ENCODE measurements at places on chromosomes 2 and 18. TPM values are rescaled to one million over a fixed set of nuclear protein-coding genes. Genes with fewer than 3 reads are reported as not detected.

Gene SERPINB12
- polyA plus RNA-seq: not detected

Gene TRIM43
- polyA plus RNA-seq: 0.20 TPM

Gene STARD6
- polyA plus RNA-seq: 0.82 TPM

Gene COL4A3
- 47.1 TPM for polyA plus RNA-seq

Gene FAM110C
- 8.9 TPM for polyA plus RNA-seq

Gene GLI2
- 11.2 TPM for polyA plus RNA-seq

Gene SOWAHC
- 19.1 TPM for polyA plus RNA-seq

Gene SRSF7
- 203 TPM for polyA plus RNA-seq

Gene MSTN
- 2.3 TPM for polyA plus RNA-seq

Gene ERICH2
- 1.4 TPM for polyA plus RNA-seq

Gene SCYGR4
- polyA plus RNA-seq: not detected

Gene CYP26B1
- 32.2 TPM for polyA plus RNA-seq

Gene PSTPIP2
- 11.7 TPM for polyA plus RNA-seq

Gene FNDC4
- polyA plus RNA-seq: 7.0 TPM

DNA sequence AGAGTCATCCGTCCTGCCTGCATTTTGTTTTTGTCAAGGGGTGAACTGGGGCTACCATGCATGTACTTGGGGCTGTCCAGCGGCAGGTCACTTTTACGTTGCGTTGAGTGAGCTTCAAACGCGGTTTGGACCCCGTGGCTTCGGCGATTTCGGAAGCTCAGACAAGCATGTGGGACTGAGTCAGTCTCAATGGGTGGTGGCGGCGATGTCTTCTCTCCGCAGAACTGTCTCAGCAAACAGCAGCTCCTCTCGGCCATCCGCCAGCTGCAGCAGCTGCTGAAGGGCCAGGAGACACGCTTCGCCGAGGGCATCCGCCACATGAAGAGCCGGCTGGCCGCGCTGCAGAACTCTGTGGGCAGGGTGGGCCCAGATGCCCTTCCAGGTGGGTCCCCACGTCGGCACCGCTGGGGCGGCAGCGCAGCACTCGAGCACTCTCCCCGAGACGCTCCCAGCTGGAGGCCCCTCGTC, 21.3 kb downstream of the FBLN7 start:
- no peak for DNase-seq

- no peak for DNase-seq
These were observed 363.3 kb downstream of the TNS1 start for GRCh38 chr2:217639481-217639880.

- no peak for DNase-seq
These were observed 498 bp downstream of the TGOLN2 start for GRCh38 chr2:85327160-85327821.

DNA sequence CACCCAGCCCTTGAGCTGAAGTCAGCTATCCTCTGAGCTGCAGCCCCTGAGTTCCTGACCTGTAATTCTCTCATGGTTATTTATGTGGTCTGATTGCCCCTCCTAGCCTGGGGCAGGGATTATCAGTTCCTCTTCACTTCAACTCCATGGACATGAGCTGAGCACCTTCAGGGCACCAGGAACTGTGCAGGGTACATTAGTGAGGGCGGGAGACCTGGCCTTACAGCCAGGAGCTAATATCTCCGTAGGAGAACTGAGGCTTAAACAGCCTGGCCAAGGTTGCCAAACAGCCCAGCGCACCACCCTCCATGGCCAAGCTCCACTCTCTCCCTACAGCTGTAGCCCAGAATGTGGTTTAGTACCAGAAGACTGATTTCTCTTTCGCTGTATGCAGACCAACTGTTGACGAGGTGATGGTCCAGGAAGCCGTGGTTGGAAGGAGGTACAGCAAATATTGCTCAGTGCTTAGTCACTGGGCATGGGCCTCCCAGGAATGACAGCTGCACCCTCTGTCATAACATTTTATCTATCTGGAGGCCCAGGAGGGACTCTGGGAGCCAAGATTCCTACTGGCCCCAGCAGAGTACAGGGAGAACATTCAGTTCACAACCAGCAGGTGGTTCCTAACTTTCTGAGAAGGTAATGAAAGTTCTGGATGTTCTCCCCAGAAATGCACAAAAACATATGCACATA, 228.7 kb upstream of the SIX2 start:
- DNase-seq: no peak

GRCh38 chr2:240624011-240624949, 1.0 kb upstream of the GPR35 start:
- no peak for DNase-seq

- no peak for DNase-seq
These were observed 67.6 kb downstream of the LONRF2 start for GRCh38 chr2:100254646-100255210.

- DNase-seq: no peak
These were observed 263.6 kb upstream of the HNMT start for GRCh38 chr2:137700681-137701080.

GRCh38 chr2:169609264-169609663, 25.1 kb downstream of the PPIG start:
- no peak for DNase-seq

DNA sequence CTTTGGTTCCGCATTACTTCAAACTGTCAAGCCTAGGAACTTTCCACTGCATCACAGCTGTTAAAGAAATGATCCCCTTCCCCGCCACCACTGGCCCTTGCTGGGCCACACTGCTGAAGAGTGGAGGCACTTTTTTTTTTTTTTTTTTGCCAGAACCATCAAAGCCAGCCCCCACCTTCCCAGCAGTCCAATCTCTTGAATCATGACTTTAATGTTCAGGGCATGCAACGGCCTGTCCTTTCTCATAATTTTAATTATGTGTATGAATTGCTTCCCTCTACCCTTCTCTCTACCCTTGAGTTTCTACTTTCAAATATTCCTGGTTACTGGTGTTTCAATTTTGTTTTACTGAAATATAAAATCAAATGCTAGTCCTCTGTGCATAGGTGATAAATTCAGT, 102.1 kb upstream of the LMAN1 start:
- DNase-seq: no peak

GRCh38 chr2:29262681-29263260, 147.6 kb downstream of the CLIP4 start:
- no peak for DNase-seq

DNA sequence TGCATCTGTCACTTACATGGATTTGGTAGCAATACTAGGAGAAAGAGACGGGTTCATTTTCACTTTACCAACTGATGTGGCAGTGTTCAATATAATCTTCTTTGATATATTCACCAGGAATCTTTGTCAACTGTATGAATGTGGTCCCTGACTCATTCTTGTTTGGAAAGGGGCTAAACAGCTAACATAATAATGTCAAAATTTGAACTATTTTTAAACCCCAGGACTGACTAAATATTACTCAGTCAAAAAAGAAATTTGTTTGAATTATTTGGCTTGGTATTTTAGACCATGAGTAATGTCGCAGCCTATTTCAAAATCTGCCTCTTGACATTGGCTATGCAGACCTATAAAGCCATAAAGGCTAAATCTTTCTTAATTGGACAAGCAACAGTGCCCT, 413.7 kb upstream of the RGPD4 start:
- no peak for DNase-seq

GRCh38 chr18:44697315-44697714, 16.6 kb downstream of the SETBP1 start:
- no peak for DNase-seq

GRCh38 chr2:73172963-73173362, 29.4 kb upstream of the NOTO start:
- DNase-seq: no peak

- peak; percentile 37 for DNase-seq
These were observed 75.7 kb upstream of the RAB6C start for GRCh38 chr2:129903586-129904425.

DNA sequence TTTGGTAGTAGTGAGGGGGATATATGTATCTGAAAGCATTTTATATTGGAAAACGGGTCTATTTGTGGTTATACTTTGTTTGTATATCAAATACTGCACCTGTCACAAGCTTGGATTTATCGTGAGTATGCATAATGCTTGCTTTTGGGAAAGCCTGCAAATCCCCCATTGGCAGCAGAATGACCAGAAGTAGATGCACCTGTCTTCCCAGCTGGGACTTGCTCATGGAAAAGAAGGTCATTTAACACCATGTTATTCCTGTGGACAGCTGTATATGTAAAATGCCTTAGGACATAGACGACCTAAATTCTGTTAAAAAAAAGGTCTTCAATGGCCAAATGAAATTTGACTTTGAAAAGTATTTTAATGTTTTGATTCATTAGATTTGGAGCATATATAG, 599.4 kb downstream of the XIRP2 start:
- no peak for DNase-seq

GRCh38 chr18:46265196-46266156, 161.3 kb downstream of the HAUS1 start:
- no peak for DNase-seq

DNA sequence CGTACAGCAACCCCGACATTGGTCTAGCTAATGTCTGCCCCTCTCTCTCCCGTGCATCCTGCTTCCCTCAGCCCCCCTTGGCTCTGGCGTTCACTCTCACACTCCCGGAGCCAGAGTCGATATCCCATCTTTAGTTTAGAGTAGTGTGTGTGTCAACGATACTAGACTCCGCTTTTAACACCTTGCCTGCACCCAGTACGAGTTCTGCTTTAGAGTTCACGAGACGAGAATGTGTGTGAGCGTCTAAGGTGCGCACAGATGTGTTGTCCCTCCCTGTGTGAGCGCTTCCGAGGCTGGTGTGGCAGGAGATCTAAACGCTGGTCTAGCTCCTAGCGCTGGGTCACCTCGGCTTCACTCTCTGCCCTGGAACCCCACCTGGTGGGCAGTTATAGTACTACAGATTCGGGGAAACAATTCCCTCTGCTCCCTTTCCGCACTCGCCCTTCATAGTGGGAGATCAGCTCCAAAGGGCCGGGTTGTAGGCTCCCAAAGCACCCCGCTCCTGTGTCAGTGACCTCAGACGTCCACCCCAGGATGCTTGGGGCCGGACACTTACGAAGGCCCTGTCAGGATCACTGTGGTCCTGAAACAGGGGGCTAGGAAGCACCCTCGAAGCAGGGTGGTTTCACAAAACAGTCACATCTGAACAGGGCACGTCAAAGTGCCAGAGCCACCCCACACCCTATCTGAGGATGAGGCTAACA, 2.6 kb upstream of the CYP26B1 start:
- DNase-seq: peak; percentile 82

GRCh38 chr2:167147271-167147941, 259.1 kb downstream of the XIRP2 start:
- no peak for DNase-seq

GRCh38 chr2:59076079-59076619, 835.0 kb upstream of the FANCL start:
- no peak for DNase-seq

GRCh38 chr2:203175371-203175770, 63.4 kb upstream of the CYP20A1 start:
- DNase-seq: no peak

GRCh38 chr2:67994716-67995115, 68.1 kb downstream of the C1D start:
- DNase-seq: no peak

- DNase-seq: no peak
These were observed 51.4 kb downstream of the IL1RL2 start for GRCh38 chr2:102238039-102238756.

- no peak for DNase-seq
These were observed 221.5 kb downstream of the SH3RF3 start for GRCh38 chr2:109350526-109350925.

- DNase-seq: no peak
These were observed 37.6 kb downstream of the CDH7 start for GRCh38 chr18:65788373-65788772.

- no peak for DNase-seq
These were observed 70.3 kb downstream of the ANTXR1 start for GRCh38 chr2:69083235-69083748.

GRCh38 chr2:201452058-201452921, 750 bp downstream of the STRADB start:
- DNase-seq: no peak

DNA sequence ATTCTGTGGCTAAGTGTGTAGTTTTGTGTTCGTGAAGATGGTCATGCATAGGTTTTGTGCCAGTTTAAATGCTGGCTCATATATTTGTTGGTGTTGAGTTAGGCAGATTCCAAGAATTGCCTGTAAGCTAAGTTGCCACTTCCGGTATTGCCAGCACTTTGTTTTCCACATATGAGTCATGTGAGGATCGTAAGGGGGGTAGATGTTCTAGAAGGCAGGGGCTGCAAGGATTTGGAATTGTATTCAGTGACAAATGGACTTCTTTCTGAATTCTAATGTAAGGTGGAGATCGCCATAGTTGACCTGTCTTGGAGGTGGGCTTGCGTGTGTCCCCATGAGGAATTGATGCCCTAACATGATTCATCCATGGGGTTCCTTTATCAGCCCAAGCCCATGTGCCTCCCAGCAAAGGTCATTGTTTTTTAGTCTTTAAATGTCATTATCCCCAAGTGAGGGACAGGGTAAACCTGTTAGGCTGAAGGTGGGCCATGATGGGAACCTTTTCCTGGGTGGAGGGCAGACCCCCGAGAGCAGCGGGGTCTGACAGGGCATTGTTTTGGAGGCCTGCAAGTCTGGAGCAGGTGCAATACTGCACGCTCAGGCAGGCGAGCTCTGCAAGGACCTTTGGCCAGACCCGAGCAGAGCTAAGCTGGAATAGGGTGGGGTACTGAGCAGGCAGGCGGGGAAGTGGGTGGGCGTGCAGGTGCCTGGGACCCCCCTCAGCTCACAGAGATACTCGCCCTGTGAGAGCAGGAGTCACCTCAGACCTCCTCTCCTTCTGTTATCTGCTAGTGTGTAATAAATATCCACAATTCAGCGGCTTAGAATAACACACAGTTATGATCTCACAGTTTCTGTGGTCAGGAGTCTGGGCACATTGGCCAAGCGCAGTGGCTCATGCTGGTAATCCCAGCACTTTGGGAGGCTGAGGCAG, 77.4 kb downstream of the LRRFIP1 start:
- DNase-seq: no peak

- no peak for DNase-seq
These were observed 103.0 kb upstream of the TMEM200C start for GRCh38 chr18:5998166-5998881.

- no peak for DNase-seq
These were observed 161.7 kb upstream of the SLC39A10 start for GRCh38 chr2:195495351-195495750.

Measured in renal cortex interstitium (tissue), 15 donors.